ENCODE measurements at places on chromosomes 1 and 21.

DNA sequence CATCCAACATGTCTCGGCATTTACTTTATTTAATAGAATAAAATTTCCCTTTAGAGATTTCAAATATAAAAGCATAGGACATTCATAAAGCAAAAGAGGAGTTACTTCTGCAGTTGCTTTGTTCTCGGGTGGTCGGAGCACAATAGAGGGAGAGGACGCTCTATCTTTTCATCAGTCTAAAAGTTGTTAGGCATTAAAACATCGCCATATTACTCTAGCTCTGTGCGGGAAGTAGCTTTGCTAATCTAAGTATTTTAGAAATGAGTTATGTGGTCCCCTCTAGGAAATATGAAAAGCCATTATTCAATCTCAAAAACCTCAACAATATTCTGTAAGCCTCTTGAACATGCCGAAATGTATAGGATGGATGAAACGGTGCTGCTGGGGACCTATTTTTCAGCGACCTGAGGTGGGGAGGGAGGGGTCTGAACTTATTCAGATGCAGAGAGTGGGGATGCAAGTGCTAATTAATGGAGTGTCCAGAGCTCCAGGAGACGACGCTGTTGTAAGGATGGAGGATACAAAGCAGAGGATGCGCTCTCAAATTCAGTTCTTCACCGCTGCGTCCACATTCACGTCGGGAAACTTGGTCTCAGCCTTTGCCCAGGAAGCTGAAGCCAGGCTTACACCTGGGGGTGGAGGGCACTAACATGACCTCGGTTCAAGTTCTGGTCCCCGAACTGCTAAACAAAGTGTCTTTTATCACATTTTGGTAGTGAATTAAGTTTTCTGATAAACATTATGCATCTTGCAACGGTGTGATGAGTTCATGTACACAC lies 6.3 kb downstream of the CDKN2C start:
- DNase-seq = no peak

GRCh38 chr1:159925719-159926078 lies 392 bp upstream of the TAGLN2 start:
- no peak for DNase-seq

GRCh38 chr1:2391041-2391930 lies at the start of the genes MORN1 and RER1:
Gene MORN1, minus strand, starts transcription at chr1:2391554. Its CDS starts 21 bp downstream, at chr1:2391533.
Gene RER1, plus strand, starts transcription at chr1:2391841. Its CDS starts 3,950 bp downstream, at chr1:2395791.
- peak; percentile 98 for DNase-seq

DNA sequence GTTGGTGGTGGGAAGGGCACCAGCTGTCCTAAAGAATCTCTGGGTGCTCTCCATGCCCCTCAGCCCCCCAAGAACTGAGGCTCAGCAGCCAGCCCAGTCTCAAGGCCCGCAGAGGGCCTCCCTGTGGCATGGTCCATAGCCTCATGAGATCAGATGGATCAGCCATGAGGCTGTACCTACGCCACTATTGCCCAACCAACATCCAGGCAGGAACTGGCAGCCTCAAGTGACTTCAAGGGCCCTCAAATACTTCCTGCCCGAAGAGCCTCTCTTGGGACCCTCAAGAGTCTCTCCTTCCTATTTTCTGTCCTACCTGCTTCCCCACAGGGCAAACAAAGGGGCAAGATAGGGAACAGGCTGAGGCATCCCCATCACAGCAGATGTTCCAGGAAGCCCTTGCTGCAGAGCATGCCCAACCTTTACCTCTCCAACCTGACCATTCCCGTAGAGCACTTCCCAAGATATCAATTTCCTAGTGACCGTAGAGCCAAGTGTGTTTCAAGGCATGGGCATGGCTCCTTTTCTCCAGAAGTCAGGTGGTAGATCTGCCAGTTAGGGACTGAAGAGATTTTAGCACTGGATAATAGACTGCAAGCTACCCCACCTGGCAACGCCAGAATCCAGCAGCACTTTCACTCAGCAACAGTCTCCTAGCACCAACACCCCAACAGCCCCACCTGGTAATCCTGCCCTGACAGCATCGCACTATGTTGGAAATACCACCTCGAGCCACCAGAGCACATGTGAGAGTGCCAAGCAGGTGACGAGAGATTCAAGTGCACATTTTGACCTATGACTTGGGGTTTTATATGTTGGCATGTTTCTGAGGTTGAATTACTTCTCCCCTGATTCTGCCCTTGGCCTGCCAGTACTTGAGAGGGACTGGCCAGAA lies 13.7 kb upstream of the MFSD2A start:
- DNase-seq = no peak

GRCh38 chr1:207649210-207649753 lies 4.3 kb downstream of the CR1L start:
- no peak for DNase-seq

GRCh38 chr1:83130886-83131691 lies 867.8 kb downstream of the TTLL7 start:
- DNase-seq = no peak

DNA sequence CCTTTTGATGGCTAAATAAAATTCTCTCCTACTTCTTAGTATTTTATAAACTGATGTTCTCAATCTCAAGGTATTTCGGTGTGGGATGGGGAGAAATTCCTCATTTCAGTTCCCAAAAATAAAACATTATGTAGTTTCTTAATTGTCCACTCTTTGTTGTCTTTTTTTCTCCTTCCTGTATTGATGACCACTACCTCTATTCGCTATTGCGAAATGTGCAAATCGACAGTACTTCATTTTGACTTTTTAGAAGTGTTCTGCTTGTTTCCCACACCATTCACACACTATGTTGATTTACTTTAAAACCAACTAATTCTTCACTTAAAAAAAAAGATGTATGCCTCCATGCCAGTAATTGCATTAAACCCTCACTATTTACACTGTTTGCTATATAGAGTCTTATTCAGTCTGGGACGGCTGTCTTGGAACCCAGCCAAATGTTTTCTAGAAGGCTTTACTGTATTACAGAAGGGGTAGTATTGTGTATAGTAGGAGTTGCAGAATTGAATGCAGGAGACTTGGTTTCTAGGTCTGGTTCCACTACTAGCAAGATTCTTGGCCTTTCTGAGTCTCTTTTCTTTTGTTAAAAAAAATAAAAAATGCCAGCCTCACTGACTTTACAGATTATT lies 5.6 kb downstream of the RNF2 start:
- DNase-seq = no peak

GRCh38 chr1:116529681-116530080 lies 41.1 kb downstream of the CD58 start:
- no peak for DNase-seq

- DNase-seq = no peak
Observed at GRCh38 chr1:52400131-52400530, 4.1 kb downstream of the ORC1 start.

- peak; percentile 51 for DNase-seq
Observed at GRCh38 chr1:78649628-78650027, at the start of gene IFI44. Gene IFI44, plus strand, starts transcription at chr1:78649831. Its CDS starts 365 bp downstream, at chr1:78650196.

GRCh38 chr21:46052703-46053651 lies 44.9 kb upstream of the COL6A2 start:
- DNase-seq = no peak

DNA sequence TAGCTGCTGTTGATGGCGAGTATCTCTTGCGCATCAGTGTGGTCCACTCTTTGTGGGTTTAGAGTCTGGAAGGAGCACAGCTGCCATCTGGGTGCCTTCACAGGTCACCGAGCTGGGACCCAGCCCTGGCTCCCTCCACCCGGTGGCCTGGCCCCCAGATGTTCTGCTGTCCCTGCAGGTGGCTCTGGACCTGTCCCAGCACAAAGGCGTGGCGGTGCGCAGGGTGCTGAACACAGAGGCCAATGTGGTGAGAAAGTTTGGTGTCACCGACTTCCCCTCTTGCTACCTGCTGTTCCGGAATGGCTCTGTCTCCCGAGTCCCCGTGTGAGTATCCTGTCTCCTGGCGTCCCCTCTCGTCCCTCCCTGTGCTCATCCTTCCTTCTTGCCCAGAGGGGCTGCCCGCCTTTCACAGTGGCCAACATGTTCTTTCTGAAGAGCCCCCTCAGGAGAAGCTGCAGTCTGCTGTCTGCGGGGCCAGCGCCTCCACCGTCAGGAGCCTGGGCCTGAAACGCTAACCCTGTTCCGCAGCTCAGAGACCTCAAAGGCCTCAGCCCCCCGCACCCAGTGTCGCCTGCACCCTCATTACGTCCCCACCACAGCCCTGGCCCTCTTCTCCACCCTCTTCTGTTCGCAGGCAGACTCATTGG lies 27.4 kb downstream of the QSOX1 start:
- no peak for DNase-seq

GRCh38 chr1:6592441-6592840 lies 10.2 kb downstream of the KLHL21 start:
- DNase-seq = no peak

- no peak for DNase-seq
Observed at GRCh38 chr1:80171631-80172030, 1165.1 kb upstream of the ADGRL4 start.

GRCh38 chr1:209063767-209064659 lies 519.5 kb upstream of the CAMK1G start:
- DNase-seq = no peak

DNA sequence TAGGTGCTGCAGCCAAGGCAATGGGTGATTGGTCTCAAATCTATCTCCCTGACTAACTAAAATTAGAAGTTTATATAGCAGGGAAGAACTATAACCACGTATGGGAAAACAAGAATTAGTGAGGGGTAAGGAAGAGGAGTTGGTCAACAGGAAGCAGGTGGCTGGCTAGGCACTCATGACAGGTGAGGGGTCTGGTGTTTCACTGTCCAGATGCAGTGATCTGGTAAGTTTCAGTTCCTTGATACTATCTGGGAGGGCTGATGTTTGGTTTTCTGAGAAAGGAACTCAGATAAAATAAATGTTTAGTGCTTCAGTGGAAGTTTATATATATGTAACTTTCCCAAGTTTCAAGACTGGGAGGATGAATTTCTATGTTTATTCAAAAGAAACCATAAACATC lies 11.6 kb upstream of the POU2F1 start:
- no peak for DNase-seq

GRCh38 chr1:85022700-85023099 lies 25.6 kb downstream of the MCOLN3 start:
- no peak for DNase-seq

- no peak for DNase-seq
Observed at GRCh38 chr1:160748878-160749269, 9.8 kb downstream of the SLAMF7 start.

GRCh38 chr1:160066829-160067745 lies 2.9 kb downstream of the KCNJ10 start:
- DNase-seq = no peak

DNA sequence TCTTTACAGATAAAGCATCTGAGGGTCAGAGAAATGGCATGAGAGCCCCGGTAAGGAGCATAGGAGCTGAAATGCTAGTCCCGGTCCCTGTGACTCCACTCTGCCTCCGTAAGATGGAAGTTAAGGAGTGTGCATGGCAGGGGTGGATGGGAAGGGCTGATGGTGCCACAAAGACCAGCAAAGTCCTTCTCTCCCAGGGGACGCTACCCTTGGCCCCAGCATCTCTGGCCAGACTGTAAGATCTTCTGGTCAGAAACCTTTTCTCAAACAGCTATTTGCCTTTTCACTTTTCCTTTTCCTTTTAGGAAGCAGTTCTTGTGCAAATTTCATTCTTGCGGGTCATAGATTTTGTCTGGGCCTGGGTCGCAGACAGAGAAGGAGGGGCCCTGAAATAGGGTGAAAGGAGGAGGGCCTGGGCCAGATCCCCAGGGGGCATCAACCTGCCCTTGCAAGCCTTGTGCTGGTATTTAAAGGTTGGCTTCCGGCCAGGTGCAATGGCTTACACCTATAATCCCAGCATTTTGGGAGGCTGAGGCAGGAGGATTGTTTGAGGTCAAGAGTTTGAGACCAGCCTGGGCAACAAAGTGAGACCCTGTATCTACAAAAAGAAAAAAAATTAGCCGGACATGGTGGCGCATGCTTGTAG lies 14.4 kb upstream of the EPS8L3 start:
- DNase-seq = no peak

DNA sequence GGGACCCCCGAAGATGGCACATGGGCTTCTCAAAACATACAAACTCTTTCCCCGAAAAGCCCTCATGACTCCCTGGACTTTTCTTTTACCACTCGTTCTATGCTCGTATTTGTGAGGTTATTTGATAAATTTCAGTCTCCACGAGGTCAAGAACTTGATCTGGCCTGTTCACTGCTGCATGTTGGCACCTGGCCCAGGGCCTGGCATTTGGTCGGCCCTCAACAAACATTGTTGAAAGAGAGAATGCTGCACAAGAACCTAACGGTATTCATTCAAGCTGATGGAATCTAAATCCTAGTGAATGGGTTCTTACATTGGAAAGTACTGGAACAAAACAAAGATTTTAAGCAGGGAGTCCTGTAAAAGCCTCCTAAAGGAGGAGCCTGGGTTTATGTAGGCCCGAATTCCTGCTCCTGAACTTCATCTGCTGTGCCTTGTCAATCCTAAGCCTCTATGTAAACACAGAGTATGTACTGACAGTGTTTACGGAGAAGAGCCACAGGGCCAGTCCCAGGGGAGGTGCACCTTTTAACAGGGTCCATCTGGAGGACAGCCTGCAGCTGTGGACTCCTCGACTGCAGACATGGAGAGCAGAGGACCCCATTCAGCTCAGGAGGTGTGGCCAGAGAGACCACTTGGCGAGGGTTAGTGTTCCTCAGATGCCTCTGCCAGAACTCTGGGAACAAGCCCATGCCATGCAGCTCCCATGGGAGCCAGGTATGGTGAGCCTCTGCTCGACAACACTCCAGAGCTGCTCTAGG lies 46.9 kb downstream of the L1TD1 start:
- no peak for DNase-seq

DNA sequence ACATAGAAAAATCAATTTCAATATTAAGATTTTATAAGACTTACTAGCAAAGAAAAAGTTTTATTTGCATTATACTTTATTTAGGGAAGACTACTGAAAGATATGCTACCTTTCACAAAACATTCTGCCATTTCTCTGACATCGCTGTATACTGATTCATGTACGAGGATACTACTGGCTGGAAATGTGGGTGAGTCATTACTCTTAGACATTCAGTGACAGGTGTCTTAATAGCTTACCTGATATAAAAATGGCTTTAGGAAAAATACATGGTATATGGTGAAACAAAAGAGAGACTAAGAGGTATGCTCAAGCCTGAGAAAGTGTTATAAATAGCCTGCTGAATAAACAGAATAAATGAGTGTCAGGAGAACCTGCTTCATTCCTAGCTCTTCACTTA lies 73.0 kb upstream of the EXO1 start:
- DNase-seq = no peak

GRCh38 chr1:165369255-165369848 lies 12.8 kb upstream of the LMX1A start:
- no peak for DNase-seq

DNA sequence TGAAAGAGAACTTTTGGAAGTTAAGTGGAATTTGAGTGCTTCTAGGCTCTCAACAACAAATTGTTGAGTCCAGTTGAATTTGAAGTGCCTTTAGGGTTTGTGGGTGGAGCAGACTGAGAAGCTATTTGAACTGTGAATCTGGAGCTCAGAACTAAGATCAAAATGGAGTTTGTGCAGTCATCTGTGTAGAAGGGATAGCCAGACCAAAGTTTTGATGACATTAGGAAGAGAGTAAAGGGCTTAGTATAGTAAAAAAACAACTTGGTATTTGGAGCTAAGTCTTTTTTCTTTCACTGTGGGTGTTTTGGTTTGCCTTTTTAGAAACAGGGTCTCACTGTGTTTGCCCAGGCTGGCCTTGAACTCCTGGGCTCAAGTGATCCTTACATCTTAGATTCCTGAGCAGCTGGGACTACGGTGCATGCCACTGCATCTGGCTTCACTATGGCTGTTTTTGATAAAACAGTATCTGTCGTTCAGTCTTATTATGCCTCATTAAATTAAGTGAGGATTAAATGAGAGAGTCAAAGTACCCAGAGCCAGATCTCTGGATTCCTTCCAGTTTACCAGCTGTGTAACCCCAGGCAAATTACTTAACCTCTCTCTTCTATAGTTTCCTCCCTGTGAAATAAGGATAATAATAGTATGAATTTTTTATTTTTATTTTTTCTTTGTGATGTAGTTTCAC lies 20.0 kb downstream of the HDAC1 start:
- no peak for DNase-seq

- DNase-seq = no peak
Observed at GRCh38 chr21:21084179-21084578, 86.0 kb downstream of the NCAM2 start.

All from activated CD8-positive, alpha-beta memory T cell treated with anti-CD3 and anti-CD28 coated beads for 1 hour (primary cell).